ENCODE measurements at places on chromosomes 2 and 18.

DNA sequence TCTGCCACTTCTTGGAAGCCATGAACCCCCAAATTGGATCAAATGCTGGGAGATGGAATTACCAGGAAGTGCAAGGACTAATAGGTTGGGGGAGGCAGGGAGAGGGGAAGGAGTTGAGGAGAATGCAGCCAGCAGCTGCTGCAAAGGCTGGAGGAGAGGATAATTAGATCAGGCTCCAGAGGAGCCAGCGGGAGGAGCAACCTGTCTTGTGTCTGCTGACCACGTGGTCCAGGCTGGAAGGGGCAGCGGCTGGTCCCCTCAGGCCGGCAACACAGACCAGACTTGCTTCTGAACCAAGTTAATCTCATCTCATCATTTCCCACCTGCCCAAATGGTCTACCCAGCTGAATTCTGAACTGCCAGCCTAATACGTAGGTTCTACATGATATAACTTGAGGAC lies 68.3 kb downstream of the MRO start:
- DNase-seq = no peak

GRCh38 chr2:60569680-60570111 lies 16.2 kb upstream of the BCL11A start:
- no peak for DNase-seq

DNA sequence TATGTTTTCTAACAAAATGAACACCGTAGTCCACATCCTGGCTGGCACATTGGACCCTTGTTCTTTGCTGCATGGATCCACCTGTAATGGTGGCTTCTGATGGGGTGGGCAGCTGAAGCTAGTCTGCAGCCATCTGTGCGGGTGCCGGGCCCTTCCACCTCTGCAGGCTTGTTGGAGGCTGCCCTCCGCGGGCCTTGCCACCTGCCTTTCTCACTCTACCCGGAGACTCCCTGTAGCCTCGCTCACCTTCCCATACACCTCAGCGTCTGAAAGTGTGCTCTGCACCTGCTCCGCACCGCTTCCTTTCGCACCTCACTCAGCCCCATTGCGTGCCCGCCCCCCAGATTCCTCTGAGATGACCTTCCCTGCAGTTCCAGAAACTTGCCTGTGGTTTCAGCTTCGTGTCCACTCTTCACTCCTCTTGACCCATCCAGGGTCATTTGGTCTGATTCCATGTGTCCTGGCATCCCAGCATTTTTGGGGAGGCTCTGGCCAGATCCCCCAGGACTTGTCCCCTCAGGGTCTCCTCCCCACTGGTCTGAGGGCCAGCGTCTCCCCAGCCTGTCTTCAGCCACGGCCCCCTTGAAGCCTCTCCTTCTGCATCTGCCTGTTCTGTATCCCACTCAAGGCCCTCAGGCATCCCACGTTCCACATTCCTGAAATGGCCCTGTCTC lies 18.2 kb downstream of the ATG4B start:
- DNase-seq = no peak

DNA sequence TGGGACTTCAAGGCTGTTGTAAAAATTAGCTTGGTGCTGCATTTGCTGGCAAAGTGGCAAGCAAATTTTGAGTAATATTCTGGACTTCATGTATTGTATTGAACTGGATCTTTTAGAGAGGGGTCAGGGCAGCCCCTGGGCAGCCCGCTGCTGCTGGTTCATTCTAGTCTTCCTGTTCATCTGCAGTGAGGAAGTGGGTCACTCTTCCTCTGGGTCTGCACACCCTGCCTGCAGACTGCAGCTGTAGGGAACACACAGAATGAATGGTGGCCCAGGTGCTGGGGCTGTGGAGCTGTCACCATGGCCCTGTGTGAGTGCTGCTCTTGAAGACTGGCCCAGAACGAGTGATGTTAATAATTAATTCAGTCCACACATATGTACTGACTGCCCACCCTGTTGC lies 9.4 kb downstream of the SH3RF3 start:
- no peak for DNase-seq

- DNase-seq = no peak
Observed at GRCh38 chr2:216351172-216351925, 20.9 kb downstream of the MARCHF4 start.

- no peak for DNase-seq
Observed at GRCh38 chr18:78525366-78526111, 454.1 kb upstream of the SALL3 start.

- DNase-seq = no peak
Observed at GRCh38 chr2:228771315-228771714, 499.8 kb downstream of the PID1 start.

GRCh38 chr18:11407940-11408339 lies 201.5 kb upstream of the SLC35G4 start:
- no peak for DNase-seq

Data from effector CD4-positive, alpha-beta T cell (primary cell).